Eye (tissue), 1 donor: ENCODE measurements at places on chromosomes 11 and 22.

DNA sequence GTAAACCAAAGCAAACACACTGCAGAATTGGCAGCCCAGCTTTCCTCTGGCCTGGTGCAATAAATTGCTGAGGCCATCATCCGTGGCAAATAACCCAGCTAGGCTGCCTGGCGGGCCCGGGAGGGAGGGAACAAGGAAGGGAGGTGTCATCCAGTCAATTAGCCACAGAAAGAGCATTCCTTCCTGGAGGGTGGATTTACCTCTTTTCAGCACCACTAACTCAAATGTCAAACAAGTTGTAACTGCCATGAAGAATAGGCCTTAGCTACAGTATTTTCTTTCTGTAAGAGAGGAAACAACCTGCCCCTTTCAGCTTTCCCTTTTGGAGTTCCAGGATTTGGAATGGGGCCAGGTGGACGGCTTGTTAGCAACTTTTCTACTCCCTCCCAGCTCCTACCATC is 163.8 kb upstream of the BDNF start:
- DNase-seq = peak; percentile 50

DNA sequence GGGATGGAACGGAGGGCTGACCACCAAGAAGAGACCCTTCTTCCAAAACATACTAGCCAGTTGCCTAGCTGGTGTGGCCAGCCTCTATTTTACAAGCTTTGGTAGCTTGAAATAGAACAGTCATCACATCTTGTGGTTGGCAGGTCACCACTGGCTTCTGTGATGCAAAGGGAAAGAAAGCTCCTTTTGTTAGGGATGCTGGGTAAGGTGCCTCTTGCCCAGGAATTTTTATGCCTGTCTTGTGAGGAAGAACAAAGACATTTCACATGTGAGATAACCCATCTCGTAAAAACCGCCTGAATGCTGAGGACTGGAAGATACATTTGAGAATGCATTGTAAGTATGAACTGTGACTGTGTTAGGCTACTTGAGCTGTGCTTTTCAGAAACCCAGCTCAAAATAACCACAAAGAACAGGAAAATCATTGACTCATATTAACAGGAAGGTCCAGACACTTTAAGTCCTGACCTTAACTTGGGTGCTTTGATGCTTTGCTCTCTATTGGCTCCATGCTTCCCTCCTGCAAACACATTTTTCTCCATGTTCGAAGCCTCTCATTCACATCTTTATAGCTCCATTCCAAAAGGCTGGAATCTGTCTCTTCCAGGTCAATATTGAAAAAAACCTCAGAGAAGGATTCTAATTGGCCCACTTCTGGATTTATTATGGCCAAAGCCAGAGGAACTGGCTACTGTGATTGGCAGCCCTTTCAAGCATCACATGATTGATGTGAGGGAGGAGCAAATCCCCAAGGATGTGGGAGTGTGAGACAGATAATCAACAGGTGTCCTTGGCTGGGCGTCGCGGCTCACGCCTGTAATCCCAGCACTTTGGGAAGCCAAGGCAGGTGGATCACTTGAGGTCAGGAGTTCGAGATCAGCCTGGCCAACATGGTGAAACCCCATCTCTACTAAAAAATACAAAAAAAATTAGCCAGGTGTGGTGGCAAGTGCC is 53.9 kb downstream of the MICAL2 start:
- no peak for DNase-seq

DNA sequence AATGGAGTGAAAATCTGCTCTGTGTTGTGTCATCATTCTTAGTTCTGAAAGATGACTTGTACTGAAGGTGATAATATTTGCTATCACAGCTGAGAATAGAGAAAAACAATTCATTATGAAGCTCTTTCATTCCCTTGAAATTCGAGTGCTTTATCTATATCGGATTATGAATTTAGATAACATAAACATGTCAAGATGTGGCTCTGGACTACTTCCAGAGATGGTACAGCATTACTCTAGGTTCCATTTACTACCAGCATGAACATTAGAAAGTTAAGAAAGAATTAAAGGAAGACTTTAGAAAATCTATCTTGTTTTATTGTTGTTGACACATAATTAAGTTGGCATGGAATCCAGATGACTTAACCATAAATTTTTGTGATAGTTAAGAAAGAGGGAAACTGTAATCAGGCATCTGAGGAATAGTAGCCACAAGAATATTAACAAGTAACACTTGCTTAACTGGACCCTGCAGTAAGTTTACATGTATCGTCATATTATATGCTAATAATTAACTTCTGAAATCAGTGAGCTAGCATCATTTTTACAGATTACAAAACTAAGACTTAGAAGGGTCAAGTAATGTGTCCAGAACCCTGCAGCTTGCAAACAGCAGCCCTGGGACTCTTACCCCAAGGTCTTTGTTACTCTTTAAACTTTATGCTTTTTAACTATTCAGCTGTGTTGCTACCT is 182.6 kb downstream of the DDX10 start:
- no peak for DNase-seq

- no peak for DNase-seq
These were observed 17.5 kb downstream of the PRG3 start for GRCh38 chr11:57363131-57364080.

- no peak for DNase-seq
These were observed 95.3 kb upstream of the TBCEL start for GRCh38 chr11:120928627-120929026.

DNA sequence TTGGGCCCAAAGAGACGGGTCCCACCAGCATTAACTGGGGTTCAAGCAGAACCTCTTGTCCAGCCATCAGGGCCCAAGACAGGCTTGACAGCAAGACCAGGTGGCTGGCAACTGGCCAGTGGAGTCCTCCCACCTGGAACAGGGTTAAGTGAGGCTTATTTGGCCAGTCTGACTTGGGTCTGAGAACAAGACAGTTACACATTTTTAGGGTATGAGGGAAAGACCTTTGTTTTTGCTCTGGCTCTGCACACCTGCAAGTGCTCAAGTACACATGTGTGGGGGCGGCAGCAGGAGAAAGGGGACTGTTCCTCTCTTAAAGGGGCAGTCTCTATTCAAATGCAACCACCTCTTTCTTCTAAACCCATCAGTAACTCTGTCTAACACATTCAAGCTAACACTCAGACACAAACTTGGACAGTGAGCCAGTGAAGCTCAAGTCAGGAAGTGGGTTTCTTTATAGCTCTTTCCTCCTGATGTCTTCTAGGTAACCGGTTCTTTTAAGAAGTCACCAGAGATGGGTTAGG is 116.2 kb downstream of the ETS1 start:
- no peak for DNase-seq

- DNase-seq = no peak
These were observed 66.7 kb upstream of the RASD2 start for GRCh38 chr22:35473971-35474370.

DNA sequence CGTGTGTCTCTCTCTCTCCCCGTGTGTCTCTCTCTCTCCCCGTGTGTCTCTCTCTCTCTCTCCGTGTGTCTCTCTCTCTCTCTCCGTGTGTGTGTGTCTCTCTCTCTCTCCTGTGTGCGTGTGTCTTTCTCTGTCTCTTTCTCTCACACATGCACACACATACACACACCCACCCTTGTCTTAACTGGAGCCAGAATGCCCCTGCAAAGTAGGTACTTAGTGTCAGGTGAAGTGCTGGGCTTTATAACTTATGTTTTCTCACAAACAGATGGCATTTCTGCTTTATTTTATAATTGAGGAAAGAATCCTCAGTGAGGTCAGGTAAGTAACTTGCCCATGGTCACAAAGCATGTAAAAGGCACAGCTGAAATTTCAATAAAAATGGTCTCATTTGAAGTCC is 106.0 kb downstream of the CSNK2A3 start:
- no peak for DNase-seq

DNA sequence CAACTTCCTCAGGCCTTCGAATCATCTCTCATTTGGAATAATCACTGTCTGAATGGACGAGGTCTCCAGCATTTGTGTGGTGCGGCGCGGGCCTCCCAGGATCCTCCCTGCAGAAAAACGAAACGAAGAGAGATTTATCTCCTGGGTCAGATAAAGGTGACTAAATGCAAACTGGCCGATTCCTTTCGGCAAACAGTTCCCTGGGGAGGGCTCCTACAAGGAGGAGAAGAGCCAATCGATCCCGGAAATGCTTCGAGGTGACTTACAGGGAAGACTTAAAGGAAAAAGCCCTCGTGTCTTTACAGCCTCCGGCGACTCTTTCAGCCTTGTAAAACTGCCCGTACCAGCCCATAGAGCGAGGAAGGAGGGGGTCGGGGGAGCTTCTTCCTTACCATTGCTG is 126.5 kb downstream of the MIAT start:
- DNase-seq = no peak

DNA sequence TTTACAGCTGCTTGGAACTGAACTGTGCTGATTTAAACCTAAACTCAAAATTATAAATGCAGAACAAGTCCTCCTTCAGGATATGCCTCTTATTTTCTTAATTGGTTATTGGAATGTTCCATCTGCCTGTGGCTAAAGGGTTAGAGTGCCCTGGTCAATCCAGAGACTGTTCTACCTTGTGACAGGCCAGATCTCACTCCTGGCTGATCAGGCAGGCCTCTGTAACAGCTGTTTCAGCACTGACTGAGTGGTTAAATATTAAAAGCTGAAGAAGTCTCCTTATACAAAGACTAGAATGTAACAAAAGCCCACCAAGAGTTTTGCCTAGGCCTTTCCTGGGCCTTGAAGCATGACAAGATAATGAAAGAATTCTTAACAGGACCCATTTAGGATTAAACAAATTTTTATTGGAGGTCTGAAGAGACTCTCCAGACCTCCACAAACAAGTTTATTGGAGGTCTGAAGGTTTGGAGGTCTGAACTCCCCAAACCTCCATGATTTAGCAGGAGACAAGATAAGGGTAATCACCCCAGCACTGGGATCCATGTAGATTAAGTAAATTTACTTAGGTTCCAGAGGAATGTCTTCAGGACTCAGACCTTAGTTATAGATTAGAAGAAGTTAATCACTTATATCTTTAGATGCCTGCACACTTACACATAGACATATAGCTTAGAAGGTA is 35.8 kb downstream of the TMPRSS5 start:
- DNase-seq = no peak

DNA sequence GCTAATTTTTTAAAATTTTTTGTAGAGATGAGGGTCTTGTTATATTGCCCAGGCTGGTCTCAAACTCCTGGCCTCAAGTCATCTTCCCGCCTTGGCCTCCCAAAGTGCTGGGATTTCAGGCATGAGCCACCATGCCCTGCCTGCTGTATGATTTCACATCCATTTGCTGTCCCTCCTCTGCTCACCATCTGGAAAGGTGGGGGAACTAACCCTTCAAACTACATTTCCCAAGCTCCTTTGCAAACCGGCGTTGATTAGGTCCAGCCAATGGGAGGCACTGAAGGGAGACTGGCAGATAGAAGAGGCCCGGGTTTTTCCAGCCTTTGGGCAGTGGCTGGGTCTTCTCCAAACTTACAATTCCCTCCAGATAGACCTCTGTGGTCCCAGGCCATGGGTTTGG is 19.3 kb downstream of the RFPL1 start:
- peak; percentile 76 for DNase-seq

GRCh38 chr11:86171627-86172026 is 72.9 kb upstream of the EED start:
- no peak for DNase-seq

DNA sequence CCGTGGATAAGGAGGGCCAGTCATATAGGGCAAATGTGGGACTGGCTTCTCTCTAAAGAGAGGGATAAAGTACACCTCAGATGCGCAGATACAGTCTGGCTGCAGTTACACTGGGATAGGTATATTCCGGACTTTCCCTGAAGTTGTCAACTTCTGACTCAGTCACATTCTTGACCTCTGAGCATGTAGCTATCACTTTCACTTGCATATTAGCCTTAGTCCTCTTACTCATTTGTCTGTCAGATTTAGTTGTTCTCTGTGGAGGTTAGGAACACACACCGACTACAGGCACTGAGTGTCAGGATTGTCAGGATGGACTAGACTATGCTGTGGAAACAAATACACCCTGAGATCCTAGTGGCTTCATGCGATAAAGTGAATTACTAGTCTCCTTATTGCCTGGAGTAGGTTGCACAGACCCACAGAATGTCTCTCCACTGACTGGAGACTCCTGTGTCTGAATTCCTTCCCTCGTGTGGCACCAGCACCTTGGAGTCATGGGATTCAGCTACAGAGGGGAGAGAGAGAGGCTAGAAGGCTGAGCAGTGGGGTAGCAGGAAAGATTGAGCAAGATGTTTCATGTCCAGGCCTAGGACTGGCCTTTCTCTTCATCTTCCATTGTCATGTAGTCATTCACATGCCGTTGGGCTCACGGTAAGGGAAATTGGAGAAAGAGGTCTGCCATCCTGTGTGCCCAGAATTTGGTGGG is 654.3 kb downstream of the NTM start:
- no peak for DNase-seq

DNA sequence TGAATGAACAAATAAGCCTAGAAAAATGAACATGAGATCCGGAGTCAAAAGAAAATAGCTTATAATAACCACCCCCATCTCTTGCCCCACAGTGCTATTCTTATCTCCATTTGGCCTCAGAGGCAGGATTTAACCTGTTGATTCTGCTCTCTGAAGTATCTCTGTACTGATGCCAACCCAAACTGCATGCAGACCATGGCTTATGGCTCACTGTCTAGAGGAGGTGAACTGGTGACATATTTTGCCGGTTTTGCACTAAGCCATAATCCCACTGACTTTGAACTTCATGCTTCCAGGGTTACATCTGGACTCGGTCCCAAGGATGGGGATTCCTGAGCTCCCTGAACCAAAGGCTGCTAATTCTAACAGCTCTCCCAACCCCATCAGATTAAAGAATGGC is 397.1 kb downstream of the TENM4 start:
- peak; percentile 49 for DNase-seq

GRCh38 chr22:17842386-17842785 is 68.1 kb upstream of the BID start:
- DNase-seq = no peak

DNA sequence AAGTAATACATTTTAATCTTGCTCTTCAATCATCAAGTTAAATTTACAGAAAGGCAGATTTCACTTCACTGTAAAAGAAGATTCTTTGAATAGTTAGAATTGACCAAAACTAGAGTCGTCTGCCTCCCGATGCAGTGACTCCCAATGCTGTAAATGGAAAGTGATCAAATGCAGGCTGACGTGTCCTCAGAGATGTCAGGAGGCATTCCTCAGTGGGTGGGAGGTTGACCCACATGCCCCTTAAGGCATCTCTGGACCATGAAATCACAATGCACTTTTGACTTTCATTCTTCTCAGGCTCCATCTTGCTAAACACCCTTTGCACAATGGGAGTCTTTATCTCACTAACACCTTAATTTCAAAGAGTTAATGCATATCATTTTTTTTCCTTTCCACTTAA is 19.0 kb upstream of the CECR2 start:
- DNase-seq = no peak

DNA sequence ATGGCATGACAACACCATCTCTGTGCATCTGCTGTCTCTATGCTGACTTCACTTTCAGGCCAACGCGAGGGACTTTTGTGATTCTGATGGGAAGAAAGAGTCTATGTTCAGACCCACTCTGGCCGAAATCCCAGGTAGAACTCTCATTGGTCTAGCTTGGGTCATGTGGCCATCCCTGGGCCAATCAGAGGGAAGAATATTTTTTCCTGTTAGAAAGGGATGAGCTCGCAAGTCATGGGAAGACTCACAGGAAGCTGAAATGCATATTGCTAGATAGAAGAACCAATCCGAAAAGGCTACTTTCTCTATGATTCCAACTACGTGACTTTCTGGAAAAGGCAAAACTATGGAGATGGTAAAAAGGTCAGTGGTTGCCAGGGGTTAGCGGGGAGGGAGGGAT is 56.0 kb upstream of the LINC01488 start:
- DNase-seq = no peak
